ENCODE measurements at places on chromosomes 4 and X. TPM values are rescaled to one million over a fixed set of nuclear protein-coding genes. Genes with fewer than 3 reads are reported as not detected.

DNA sequence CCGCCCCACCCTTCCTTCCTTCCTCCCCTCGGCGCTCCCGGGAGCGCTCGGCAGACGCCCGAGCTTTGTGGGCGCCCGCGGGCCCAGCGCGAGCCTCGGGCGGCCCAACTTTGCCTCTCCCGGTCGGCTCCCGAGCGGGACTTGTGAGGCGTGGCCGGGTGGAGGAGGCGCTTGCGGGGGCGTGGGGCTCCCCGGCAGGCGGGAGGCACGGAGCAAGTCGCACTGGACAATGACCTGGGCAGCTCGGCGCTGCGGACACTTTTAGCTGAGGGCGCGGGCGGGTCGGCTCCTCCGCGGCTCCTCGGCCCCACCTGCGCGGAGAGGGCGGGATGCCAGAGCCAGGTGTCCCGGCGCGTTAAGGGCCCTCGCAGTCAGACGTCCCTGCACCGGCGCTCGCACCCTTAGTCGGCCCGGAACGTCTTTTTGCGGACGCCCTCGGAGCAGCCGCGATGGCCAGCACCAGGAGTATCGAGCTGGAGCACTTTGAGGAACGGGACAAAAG is 385 bp downstream of the DCLK2 start:
- H3K4me3 ChIP-seq: peak overlapping the region; percentile 83
- H3K27me3 ChIP-seq: peaks cover 8% of the 10 kb centered on the region
- peaks cover 11% of the 10 kb centered on the region for H3K4me1 ChIP-seq

- no peaks in the 10 kb centered on the region for H3K36me3 ChIP-seq
- no peak for DNase-seq
- H3K4me1 ChIP-seq: peaks cover 34% of the 10 kb centered on the region
- H3K4me3 ChIP-seq: no peak overlapping the region
- H3K27me3 ChIP-seq: no peaks in the 10 kb centered on the region
- H3K27ac ChIP-seq: no peak overlapping the region
Observed at GRCh38 chr4:8225706-8226443, 26.8 kb downstream of the SH3TC1 start.

DNA sequence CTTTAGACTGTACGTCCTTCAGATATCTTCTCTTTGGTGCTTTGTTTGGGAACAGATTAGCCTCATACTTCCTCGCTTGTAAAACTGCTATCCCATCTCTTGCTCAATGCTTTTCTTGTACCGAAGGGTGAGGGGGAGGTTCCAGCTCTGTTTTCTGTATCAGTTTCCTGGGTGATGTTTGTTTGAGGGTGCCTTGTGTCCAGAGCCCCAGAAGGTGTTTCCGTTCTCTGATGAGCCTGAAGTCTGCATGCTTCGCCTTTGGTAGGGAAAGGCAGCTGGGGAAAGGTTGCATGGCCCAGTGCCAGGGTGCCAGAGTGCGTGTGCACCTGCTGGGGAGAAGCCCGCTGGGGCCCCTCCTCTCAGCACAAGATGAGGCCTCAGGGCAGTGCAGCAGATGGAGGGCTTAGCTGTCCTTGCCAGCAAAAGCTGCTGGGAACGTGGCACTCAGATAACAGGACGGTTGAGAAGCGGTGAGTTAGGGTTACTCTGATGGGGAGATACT is 73.7 kb downstream of the TBL1X start:
- peak; percentile 45 for DNase-seq
- H3K4me3 ChIP-seq: no peak overlapping the region
- H3K36me3 ChIP-seq: no peaks in the 10 kb centered on the region
- no peak overlapping the region for H3K27ac ChIP-seq
- peaks cover 15% of the 10 kb centered on the region for H3K4me1 ChIP-seq

DNA sequence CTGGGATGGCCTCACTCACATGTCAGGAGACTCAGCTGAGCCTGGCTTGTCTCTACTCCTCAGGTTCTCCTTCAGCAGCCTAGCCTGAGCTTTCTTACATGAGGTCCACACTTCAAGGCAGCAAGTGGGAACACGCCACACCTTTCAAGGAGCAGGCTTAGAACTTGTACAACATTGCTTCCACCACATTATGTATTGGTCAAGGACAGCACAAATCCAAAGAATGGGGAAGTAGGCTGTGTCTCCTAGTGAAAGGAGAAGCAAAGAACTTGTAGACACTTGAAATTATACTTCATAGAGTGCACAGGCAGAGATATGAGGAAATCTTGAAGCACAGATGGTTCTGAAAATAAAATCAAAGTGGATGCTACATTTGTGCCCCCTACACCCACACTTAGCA is 120.9 kb upstream of the NOCT start:
- no peaks in the 10 kb centered on the region for H3K36me3 ChIP-seq
- H3K27me3 ChIP-seq: no peaks in the 10 kb centered on the region
- H3K4me3 ChIP-seq: no peak overlapping the region
- no peak for DNase-seq
- peaks cover 5% of the 10 kb centered on the region for H3K4me1 ChIP-seq
- H3K27ac ChIP-seq: no peak overlapping the region

- H3K36me3 ChIP-seq: peaks cover 10% of the 10 kb centered on the region
- no peak overlapping the region for H3K4me3 ChIP-seq
- H3K27ac ChIP-seq: no peak overlapping the region
- no peaks in the 10 kb centered on the region for H3K4me1 ChIP-seq
- no peak for DNase-seq
Observed at GRCh38 chr4:5666741-5667140, 41.6 kb downstream of the EVC2 start.

- DNase-seq: peak; percentile 92
- peaks cover 35% of the 10 kb centered on the region for H3K27me3 ChIP-seq
- H3K36me3 ChIP-seq: peaks cover 4% of the 10 kb centered on the region
- no peak overlapping the region for H3K4me3 ChIP-seq
- H3K27ac ChIP-seq: no peak overlapping the region
- H3K4me1 ChIP-seq: no peaks in the 10 kb centered on the region
Observed at GRCh38 chrX:10190367-10190766, 33.6 kb downstream of the CLCN4 start.

Gene DKK2
- polyA plus RNA-seq: 39.6 TPM

Gene THAP9
- polyA plus RNA-seq: 5.4 TPM

DNA sequence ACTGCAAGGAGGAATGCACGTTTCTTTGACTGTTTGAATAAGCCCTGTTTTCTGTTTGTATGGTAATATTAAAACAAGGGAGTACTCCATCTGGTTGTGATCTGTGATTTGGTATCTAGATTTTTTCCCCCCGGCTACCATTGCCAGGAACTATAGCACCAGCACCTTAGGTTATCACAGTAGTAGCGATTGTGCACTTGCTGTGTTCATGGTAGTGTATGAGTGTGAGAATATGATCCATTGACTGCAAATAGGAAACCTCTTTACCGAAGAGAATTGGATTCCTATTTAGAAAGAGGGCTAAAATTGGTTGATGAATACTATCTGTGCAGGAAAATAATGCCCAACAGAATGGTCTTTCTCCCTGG is 69.9 kb downstream of the LARP7 start:
- H3K4me3 ChIP-seq: peak overlapping the region; percentile 56
- peaks cover 35% of the 10 kb centered on the region for H3K27me3 ChIP-seq
- H3K4me1 ChIP-seq: peaks cover 11% of the 10 kb centered on the region

Gene GDI1
- polyA plus RNA-seq: 86.4 TPM

Gene POU3F4
- not detected for polyA plus RNA-seq

Gene FGFRL1
- 90.4 TPM for polyA plus RNA-seq

Gene FAM114A1
- 48.6 TPM for polyA plus RNA-seq

DNA sequence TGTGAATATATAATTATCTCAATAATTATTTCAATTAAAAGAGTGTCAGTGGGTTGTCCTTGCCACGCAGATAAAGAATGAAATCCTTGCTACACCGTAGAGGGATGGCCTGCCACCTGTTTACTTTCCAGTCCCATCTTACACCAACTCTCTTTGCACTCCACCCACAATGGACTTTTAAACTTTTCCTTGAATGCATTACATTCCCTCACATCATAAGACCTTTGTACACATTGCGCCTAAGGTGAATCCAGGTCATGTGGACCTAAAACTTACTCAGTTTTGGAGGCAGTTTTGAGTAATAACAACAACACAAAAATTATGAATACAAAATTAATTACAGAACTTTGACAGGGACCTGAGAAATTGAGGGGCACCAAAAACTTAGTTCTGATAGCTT is 78.7 kb upstream of the PDE5A start:
- no peaks in the 10 kb centered on the region for H3K4me1 ChIP-seq
- H3K27ac ChIP-seq: no peak overlapping the region
- DNase-seq: no peak
- H3K36me3 ChIP-seq: no peaks in the 10 kb centered on the region
- no peak overlapping the region for H3K4me3 ChIP-seq
- no peaks in the 10 kb centered on the region for H3K27me3 ChIP-seq

DNA sequence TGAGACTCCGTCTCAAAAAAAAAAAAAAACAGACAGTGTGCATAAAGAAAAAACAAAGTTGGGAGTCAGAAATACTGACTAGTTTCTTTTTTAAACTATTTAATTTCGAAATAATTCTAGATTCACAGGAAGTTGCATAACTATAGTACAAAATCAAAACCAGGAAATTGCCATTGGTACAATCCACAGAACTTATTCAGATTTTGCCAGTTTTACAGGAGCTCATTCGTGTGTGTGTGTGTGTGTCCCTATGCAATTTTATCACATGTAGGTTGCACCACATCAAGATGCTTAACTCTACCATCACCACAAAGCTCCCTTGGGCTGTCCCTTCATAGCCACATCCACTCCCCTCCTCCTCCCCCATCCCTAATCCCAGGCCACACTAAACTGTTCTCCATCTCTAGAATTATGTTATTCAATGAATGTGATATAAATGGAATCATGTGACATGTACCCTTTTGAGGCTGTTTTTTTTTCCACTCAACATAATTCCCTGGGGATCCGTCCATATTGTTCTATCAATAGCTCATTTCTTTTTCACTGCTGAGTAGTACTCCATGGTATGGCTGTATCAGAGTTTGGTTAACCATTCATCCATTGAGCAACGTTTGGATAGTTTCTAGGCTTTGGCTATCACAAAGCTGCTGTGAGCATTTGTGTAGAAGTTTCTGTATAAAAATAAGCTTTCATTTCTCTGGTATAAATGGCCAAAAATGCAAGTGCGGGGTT is 16.3 kb upstream of the DDX3X start:
- H3K36me3 ChIP-seq: no peaks in the 10 kb centered on the region
- H3K4me1 ChIP-seq: no peaks in the 10 kb centered on the region
- no peak overlapping the region for H3K27ac ChIP-seq
- DNase-seq: no peak
- peaks cover 3% of the 10 kb centered on the region for H3K27me3 ChIP-seq

DNA sequence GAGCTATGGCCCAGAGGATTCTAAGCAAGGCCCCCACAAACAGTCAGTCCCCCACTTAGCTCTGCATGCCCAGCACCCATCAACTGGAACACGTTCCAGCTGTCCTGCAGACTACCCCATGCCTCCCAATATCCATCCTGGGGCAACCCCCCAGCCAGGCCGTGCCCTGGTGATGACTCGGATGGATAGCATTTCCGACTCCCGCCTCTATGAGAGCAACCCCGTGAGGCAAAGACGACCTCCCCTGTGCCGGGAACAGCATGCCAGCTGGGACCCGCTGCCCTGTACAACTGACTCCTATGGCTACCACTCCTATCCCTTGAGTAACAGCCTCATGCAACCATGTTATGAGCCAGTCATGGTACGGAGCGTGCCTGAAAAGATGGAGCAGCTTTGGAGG is 32.0 kb downstream of the LAS1L start:
- no peak overlapping the region for H3K27ac ChIP-seq
- H3K36me3 ChIP-seq: no peaks in the 10 kb centered on the region
- no peaks in the 10 kb centered on the region for H3K27me3 ChIP-seq

GRCh38 chr4:7596918-7597606 is 162.3 kb upstream of the PSAPL1 start:
- DNase-seq: no peak
- peaks cover 30% of the 10 kb centered on the region for H3K27me3 ChIP-seq
- H3K36me3 ChIP-seq: no peaks in the 10 kb centered on the region

Gene GAB3
- polyA plus RNA-seq: 4.7 TPM

Gene GAGE2A
- not detected for polyA plus RNA-seq

Gene SEPSECS
- 6.9 TPM for polyA plus RNA-seq

- H3K27me3 ChIP-seq: peaks cover 16% of the 10 kb centered on the region
- no peaks in the 10 kb centered on the region for H3K36me3 ChIP-seq
- DNase-seq: no peak
- no peaks in the 10 kb centered on the region for H3K4me1 ChIP-seq
- H3K4me3 ChIP-seq: no peak overlapping the region
Observed at GRCh38 chrX:38847206-38847902, 46.1 kb downstream of the MID1IP1 start.

- no peaks in the 10 kb centered on the region for H3K36me3 ChIP-seq
- H3K27me3 ChIP-seq: peaks cover 3% of the 10 kb centered on the region
- no peak for DNase-seq
- no peaks in the 10 kb centered on the region for H3K4me1 ChIP-seq
Observed at GRCh38 chrX:106862972-106863688, 40.0 kb downstream of the RIPPLY1 start.

DNA sequence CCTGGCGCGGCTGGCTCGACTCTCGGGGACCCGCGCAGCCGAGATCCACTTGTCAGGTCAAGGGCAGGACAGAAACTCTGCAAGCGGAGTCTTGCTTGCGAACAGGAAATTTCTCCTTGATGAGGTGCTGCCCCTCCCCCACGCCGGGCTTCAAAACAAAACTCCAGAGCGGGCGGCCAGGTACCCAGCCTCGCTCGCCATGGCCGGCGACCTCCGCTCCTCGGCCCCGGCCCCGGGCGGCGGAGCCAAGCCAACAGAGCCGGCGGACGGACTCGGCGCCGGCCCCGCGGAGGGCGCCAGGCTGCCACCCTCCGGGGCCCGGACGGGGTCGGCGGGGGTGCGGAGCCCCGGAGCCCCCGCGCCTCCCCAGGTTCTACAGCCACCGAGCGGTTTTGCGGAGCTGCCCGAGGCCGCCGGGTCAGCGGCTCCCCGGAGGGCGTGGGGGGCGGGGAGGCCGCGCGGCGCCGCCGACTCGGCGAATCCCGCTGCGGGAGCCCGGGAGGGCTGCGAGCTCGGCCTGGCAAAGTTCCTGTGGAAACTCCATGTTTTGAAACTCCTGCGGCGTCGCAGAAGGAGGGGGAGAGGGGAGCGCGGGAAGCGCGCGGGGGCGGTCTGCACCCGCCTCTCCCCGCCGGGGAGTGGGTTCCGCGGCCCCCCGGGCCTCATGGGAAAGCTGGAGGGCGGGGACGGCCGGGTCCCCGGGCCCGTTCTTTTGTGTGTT is 11.7 kb upstream of the BCOR start:
- peaks cover 61% of the 10 kb centered on the region for H3K27me3 ChIP-seq
- peak overlapping the region; percentile 43 for H3K4me3 ChIP-seq
- H3K4me1 ChIP-seq: peaks cover 20% of the 10 kb centered on the region
- no peaks in the 10 kb centered on the region for H3K36me3 ChIP-seq
- DNase-seq: peak; percentile 71
